ENCODE measurements at places on chromosomes 7 and 10.

DNA sequence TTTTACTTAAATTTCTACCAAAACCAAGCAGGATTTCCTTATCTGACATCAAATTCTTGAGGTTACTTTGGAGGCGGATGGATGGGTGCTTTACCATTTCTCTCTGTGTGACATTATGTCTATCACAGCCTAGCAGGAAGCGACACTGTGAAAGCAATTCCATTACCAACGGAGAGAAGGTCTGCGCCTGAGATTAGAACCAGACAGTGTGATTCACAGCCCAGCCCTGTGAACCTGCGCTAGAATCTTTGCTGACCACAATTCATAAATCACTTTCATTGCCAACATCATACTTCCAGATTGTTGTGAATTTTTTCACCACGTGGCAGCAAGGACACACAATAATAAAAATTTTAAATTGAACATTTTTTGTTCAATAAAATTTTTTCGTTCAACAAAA is 126.5 kb downstream of the CUBN start:
- DNase-seq: no peak

DNA sequence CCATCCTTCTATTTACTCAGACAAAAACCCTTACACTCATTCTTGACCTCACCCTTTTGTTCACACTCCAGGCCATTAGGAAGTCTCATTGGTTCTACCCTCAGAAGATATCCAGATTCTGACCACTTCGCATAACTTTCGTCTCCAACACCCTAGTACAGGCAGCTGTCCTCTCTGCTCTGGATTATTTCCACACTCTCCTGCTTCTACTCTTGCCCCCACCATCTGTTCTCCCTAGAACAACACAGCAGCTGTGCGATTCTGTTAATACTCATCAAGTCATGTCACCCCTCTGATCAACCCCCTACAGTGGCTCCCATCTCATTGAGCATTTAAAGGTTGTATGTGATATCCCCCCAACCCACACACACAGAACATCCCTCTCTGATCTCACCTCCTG is 15.5 kb upstream of the TRIL start:
- DNase-seq: no peak

DNA sequence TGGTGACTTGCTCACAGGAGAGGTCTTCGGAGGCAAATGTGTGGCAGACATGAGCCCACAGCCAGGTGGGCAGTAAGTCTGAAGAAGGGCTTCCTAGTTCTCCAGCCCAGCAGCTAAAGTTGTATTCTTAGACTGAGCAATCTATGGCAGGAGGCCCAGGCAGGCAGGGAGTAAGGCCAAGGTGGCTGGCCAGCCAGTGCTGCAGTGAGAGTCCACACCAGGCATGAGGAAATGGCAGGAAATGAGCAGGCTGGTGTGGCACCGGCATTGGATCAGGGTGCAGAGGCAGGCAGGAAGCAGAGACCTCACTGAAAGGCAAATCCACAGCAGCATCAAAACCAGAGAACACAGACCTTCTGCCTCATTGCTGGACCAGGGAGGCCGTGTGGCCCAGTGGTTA is 84.6 kb upstream of the PDE1C start:
- DNase-seq: no peak

- DNase-seq: peak; percentile 42
Observed at GRCh38 chr7:40133561-40134427, 628 bp downstream of the MPLKIP start.

DNA sequence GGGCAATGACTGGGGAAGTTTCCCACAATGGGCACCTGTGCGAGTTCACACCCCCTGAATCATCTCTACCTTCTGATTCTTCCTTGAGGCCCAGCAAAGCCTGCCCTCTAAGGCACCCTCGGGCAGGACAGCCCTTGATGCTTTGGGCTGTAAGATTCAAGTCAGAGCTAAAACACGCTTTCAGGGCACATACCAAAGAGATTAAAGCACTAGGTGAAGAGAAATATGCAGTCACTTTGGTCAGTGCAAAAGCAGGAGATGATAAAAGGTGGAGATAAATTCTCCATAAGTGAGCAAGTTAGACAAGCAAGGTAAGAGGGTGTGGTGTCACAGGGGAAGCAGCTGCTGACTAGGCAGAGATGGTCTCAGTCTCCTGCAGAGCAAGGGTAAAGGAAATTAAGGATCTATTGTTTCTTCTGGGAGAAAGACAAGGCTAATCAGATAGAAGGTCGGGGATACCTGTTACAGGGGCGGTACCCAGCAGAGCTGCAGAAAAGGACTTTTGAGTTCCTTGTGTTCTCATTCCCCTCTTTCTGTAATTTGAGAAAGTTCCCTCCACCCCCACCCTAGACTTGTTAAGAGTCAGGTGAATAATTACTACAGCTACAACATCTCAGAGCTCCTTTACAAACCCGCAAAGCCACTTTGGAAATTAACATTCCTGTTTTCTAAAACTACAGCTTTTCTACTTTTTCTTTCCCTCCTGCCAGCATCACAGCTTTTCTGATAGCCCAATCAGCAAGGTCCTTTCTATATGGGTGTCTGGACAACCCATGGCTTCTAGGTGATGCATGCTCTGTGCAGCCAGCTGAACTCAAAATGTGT is 26.4 kb downstream of the PDLIM1 start:
- DNase-seq: no peak

GRCh38 chr10:106355450-106355849 is 809.1 kb downstream of the SORCS1 start:
- no peak for DNase-seq
